ENCODE measurements at places on chromosomes 3 and 15.

GRCh38 chr3:157353652-157354051, 83.0 kb upstream of the PTX3 start:
- no peak for DNase-seq

DNA sequence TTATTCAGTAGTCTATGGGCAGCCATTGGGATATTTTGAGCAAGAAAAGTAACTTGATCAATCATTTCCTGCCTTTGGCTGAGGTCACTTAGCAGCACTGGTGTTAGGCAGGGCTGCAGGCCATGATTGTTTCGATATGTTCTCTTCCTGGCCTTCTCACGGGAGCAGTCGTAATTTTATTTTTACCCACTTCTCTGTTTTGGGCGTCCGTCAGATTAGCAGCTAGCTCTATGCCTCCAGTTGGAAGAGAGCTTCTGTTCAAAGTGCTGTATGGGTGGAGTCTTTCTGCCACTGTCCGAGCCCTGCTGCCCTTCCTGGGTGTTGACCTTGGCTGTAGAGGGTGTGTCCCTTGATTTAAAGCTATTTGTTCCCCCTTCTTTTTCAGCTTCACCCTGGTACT, 123.4 kb upstream of the ROPN1 start:
- no peak for DNase-seq

DNA sequence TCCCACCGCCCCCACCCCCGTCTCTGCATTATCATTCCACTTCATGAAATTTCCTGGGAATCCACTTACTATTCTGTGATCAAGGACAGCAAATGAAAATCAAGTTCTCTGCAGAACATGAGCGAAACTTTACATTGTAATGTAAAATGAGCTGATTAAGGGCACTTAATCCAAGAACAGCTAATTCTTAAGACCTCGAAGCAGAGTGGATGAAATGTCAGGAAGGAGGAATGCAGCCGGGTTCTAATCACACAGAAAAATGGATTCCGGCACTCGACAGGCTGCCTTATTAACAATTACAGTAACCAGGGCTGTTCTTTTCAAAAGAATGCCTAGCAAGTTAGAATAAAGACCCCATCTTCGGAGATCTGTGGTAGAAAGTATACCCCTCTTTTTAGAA, 57.5 kb downstream of the RFTN1 start:
- no peak for DNase-seq

GRCh38 chr3:11532931-11533391, 110.8 kb downstream of the VGLL4 start:
- DNase-seq, result no peak

DNA sequence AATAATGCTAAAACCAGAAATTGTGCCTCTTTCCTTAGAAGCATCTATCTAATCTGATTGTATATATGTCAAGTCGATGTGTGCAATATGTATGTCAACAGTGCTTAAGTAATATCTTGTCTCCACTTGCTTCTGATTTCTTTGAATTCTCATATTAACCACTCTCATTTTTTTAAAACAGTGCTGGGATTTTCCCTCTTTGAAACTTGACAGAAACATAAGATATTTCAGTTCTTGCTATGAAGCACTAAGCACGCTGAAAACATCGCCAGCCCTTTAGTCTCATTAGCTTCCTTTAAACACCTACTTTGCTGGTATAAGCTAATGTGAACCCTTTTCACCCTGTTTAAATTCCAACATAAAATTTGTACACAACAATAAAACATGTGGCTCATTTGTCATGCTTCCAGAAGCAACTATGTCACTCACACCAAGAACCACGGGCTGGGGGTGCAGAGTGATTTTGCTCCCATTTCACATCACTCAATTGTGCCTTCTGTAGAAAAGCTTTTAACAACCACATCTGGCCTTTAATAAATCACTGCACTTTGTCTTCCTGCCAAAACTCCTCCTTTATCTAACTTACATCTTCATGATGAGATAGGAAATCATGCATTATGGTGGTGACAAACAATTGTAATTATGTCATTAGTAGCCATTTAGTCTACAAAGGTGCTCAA, 185.2 kb downstream of the FOXP1 start:
- no peak for DNase-seq

DNA sequence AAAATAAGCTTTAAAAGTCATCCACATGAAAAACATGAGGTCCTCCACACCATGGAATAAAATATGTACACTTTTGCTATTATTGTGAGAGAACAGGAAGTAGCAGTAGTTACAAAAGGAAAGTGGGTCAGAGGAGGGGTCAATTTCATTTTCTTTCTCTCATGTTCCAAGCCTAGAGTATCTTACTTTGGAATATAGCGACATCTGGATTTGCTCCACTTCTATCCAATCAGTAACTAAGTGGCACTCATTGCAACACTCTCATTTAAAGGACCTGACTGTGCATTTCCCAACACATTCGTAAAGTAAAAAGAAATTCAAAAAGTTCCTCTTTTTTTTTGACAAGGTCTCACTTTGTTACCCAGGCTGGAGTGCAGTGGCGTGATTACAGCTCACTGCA, 637.3 kb downstream of the TUSC7 start:
- no peak for DNase-seq

DNA sequence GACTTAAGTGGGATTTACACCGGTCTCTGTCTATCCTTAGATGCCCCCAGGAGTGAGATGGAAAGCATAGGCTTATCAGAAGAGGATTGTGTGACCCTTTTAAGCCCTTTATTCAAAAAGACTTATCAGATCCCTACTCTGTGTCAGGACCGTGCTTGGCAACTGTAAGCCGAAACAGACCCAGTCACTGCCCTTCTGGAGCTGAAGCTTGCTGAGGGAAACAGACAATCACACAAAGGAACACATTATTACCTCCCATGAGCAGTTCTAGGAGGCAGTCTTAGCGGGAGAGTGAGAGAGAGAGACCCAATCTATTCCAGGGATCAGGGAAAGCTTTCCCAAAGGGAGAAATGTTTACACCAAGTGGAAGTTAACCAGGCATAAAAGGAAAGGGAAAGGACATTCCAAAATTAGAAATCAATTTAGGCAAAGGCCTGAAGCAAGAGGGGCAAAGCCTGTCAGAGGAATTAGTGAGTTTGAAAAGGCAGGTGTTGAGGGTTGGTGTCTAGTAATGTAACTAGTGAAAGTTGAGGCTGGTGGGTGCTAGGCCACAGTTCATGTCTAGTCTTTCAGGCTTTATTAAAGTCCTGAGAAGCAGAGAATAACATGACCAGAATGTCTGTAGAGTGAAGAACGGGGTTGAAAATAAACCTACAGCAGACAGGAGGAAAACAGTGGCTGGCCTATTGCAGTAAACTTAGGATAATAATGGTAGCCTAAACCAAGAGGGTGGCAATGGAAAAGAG, 86.7 kb downstream of the THBS1 start:
- no peak for DNase-seq

- no peak for DNase-seq
These were observed 221.1 kb upstream of the WNT5A start for GRCh38 chr3:55708242-55708641.

- peak; percentile 44 for DNase-seq
These were observed 110.0 kb downstream of the TMCC1 start for GRCh38 chr3:129783470-129783869.

DNA sequence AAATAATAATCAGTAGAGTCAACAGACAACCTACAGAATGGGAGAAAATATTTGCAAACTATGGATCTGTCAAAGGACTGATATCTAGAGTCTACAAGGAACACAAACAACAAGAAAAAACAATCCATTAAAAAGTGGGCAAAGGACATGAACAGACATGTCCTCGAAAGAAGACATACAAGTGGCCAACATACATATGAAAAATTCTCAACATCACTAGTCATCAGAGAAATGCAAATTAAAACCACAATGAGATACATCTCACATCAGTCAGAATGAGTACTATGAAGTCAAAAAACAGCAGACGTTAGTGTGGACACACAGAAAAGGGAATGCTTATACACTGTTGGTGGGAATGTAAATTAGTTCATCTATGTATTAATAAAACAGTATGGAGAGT, 33.7 kb downstream of the SLC2A2 start:
- no peak for DNase-seq

- DNase-seq, result no peak
These were observed 22.2 kb downstream of the ALDH1A2 start for GRCh38 chr15:58043192-58043903.

DNA sequence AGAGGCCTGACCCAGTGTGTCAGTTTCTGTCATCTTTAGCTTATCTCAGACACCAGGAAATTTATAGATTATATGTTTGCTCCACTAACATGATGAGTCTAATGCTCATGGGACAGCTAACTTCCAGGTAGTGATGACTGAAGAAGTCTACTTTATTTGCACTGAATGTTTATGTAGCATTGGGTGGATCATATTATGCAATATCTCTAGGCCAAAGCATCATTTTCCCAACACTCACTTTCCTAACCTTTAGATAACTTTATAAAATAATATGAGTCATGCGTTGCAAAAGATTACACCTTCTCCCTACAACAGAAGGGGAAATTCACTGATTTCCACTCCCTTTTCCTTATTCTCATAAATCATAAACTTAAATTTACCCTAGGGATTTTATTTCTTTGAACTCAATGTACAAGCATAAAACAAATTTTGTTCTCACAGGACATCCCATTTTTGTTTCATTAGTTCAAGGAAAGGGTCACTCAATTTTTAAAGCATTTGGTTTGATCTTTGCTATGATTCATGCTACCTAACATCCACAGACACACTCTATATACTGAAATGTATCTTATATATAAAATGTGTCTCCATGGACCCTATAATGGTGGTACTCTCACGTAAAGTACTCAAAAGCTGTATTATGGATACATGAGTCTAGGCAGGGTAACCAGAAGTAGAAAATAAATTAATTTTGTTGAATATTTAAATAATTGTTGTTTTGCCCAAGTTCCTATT, 225.2 kb downstream of the WDR72 start:
- DNase-seq, result no peak

DNA sequence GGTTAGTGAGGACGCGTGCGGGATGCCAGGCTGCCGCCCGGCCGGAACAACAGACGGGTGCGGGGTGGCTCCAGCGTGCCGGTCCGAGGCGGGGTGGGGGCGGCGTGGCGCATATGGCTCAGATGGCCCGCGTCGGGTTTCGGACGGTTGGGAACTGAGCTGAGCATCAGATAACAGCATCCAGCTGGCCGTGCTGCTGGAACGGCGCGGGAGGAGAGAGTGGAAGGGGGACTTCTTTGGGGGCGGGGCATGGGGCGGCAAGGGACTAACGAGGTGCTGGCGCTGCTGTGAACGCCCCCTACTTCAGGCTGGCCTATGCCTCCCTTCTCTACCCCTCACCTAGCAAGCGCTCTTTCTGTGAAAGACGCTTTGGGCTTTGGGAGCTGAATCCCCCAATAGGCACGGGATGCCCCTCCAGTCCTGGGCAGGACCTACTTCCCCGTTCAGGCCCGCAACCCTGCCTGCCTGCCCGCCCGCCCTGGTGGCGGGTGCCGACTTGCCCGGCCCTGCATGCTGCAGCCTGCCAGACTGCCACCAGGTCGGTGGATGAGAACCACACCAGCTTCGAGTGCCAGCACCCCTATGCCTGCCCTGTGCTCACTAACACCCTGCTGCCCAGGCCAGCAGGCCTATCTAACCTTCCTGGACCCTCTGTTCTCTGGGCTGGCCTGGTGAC, 542 bp downstream of the INKA1 start:
- DNase-seq, result no peak

- DNase-seq, result no peak
These were observed 600 bp downstream of the FBXO45 start for GRCh38 chr3:196569003-196569516.

DNA sequence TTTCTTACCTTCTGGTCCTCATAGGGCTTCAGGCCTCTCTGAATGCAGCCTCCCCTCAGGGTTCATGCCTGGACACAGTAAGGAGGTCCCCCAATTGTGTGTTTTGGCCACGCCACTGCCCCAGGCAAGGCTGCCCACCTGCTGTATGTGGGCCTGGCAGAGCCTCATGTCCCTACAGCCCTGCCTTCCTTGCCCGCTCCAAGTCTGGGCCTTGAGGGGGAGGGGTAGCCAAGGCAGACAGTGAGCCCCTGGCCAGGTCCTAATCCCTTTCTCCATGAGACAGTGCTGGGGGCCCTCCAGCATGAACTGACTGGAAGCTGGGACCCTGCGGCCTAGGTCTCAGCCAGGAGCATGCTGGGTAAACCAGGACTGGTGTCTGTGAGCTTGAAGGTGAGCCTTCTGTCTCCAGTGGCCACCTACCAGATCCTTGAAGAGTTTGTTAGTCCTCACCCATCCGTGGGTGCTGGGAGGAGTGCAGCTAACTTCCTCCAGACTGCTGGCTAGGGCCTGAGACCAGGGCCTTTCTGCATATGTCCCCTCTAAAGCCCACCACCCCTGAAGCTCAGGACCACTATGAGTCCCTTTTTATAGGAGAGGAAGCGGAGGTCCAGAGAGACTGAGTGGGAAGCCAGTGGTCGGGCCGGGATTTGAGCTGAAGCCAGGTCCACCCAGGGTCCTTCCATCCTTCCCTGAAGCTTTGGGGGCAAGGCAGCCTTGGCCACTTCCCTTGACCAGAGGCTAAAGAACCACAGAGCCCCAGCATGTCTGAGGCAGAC, 8.7 kb downstream of the ZBTB47 start:
- no peak for DNase-seq

DNA sequence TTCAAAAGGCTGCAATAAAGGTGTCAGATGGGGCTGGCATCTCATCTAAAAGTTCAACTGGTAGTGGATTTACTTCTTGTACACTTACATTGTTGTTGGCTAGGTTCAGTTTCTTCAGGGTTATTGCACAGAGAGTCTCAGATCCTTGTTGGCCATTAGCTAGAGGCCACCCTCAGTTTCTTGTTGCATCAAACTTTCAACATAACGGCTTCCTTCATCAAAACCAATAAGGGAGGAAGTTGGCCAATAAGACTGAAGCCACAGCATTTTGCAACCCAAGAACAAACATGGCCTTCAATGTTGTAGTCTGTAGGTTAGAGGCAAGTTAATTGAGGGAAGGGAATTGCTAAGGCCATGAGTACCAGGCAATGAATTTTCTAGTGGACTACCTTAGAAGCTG, 218.0 kb downstream of the ZBBX start:
- DNase-seq, result no peak

DNA sequence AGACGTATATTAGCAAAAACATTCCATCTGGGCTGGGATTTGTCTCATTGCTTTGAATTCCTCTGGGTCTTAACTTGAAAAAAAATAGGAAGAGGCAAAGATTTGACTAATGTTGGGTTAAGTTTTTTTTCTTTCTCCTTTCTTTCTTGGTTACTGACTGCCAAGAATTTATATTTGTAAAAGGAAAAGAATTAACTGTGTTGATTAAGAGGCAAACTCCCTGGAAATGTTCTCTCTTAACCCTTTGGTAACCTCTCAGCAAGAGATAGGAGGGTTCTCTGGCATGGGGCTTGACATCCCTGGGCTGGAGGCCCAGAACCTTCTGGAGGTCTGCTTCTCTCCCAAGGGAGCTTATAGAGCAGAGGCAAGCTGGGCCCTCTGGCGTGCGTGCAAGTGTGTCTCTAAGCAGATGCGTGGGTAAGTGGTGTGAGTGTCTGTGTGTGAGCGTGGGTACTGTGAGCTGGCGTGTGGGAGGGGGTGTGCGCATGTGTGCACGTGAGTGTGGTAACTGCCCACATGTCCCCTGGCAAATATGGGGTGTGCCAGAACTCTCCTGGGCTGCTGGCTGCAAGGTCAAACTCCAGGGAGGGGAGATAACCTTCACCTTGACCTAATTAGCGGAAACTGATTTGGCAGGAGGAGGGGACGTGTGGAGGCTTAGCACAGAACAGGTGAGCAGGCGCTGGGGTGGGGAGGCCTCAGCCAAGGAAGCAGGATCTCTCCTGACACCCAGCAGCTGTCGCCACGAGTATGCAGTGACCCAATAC, 49.4 kb upstream of the MAGEF1 start:
- peak; percentile 72 for DNase-seq

Measured in GM04503 (cell line).